ENCODE measurements at places on chromosomes 2 and 18.

DNA sequence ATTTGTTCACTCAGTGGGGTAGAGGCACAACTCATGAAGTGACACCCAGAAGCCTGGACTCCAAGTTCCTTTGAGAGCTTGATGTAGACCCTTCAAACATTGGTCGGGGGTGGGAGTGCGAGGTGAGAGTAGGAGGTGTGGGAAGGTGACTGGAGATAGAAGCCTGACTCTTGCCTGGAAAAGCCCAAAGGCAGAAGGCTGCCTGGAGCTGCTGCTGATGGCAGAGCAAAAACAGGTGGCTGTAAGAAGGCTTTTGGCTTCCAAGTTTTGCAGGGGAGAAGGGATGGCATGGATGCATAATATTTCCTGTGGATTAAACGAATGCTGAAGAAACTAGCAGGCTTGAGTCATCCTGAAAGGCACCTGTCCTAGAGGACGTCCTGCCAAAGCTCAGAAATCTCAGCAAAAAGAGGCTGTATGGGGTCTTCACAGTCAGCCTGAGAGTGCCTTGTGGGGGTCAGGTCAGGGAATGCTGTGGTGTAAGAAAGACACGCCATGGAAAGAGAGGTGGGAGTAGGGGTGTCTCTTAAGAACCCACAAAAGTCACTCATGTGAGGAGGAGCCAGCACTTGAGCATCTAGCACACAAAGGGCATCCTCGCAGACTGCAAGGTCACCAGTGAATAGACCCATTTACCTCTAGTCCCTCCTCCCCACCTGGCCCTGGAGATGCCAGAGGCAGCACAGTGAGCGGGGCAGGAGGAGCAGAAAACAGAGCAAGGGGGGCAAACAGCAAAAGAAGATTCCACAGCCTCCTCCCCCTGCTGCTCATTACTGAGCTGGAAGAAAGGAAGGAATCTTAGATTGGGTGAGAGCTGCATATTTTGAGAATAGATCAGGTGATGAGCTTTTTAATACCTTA is 37.5 kb downstream of the FASTKD2 start:
- DNase-seq, result no peak

- DNase-seq, result no peak
Observed at GRCh38 chr2:120567128-120567527, 168.5 kb upstream of the GLI2 start.

DNA sequence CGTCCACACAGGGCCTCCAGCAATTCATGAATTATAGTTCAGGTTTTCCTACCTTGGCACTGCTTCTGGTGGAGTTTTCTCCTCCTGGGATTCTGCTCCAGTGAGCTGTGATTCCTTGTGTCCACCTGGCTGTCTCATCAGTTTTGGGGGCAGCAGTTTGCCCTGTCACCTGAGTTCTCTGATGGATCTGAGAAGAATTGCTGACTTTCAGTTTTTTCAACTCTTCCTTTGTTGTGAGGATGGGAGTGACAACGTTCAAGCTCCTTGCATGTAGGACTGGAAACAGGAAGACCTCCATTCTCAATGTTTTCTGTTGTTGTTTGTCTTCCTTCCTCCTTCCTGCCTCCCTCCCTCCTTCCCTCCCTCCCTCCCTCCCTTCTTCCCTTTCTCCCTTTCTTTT is 359.0 kb downstream of the TSN start:
- no peak for DNase-seq

- DNase-seq, result no peak
Observed at GRCh38 chr2:127104881-127105655, 1.9 kb downstream of the BIN1 start.

Data from MV-4-11 (cell line).